Retina (tissue), 1 donor: ENCODE measurements at places on chromosomes 11 and 22.

DNA sequence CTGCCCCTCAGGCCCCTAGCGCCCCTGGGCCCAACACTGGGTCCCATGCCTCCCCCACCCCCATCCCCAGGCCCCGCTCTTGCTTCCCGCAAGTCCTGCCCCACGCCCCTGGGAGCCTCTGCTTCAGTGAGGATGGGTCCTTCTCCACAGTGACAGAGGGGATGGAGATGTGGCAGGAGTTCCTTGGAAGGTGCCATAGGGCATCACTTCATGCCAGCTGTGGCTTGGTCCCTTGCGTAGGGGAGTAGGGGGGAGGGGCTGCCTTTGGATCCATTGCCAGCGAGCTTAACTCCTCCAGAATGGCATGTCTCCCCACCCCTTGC lies 9.5 kb upstream of the TBC1D22A start:
- no peak for DNase-seq

- no peak for DNase-seq
Observed at GRCh38 chr22:49674479-49675050, 153.1 kb downstream of the BRD1 start.

GRCh38 chr11:9596926-9597464 lies 23.5 kb downstream of the WEE1 start:
- DNase-seq = no peak

GRCh38 chr11:74102321-74102720 lies 68.5 kb downstream of the C2CD3 start:
- no peak for DNase-seq

DNA sequence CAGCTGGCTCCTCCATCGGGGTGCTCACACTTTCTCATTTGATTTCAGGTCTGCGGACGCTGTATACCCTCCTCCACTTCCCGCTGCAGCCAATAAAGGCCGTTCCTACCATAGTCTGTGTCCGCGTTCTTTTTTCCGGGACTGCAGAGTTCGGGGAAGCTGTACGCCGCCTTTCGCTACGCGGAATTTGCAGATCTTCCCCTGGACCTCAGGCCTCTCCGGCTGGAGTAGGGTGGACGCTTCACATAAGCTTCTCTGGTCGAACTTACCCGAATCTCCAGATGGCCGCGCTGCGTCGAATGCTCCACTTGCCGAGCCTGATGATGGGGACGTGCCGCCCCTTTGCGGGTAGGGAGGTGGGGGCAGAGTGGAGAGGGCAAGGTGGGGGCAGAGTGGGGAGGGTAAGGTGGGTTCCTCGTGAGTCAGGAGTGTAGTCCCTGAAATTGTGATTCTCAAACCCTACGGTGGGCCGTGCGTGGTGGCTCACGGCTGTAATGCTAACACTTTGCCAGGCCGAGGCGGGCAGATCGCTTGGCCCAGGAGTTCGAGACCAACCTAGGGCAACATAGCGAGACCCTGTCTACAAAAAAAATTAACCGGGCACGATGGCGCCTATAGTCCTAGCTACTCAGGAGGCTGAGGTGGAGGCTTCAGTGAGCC lies 617 bp downstream of the CSKMT start:
- DNase-seq = no peak

- DNase-seq = no peak
Observed at GRCh38 chr11:131771471-131771870, 401.1 kb downstream of the NTM start.

DNA sequence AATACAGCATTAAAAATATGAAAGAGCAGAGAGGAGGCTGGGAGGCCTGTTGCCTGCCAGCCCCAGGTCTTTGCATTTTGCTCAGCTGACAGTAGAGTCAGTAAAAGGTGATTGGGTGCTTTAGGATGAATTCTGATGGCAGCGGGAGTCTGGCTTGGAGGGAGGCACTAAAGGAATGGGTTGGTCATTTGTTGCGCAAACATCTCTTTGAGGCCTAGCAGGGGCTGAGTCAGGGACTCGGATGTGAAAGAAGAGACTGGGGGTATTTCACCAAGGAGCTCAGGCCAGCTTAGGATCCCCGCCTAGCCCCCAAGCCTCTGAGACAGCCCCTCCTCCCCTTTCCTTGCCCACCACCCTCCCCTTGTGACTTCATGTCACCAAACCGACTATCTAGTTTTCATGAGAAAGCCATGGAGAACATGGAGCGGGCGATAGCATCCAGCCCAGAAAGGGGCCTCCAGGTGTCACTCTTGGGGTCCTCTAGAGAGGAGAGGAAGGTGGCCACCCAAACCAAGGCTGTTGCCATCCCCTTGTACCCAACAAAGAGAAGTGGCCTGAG lies 9.7 kb downstream of the DGKZ start:
- DNase-seq = no peak

DNA sequence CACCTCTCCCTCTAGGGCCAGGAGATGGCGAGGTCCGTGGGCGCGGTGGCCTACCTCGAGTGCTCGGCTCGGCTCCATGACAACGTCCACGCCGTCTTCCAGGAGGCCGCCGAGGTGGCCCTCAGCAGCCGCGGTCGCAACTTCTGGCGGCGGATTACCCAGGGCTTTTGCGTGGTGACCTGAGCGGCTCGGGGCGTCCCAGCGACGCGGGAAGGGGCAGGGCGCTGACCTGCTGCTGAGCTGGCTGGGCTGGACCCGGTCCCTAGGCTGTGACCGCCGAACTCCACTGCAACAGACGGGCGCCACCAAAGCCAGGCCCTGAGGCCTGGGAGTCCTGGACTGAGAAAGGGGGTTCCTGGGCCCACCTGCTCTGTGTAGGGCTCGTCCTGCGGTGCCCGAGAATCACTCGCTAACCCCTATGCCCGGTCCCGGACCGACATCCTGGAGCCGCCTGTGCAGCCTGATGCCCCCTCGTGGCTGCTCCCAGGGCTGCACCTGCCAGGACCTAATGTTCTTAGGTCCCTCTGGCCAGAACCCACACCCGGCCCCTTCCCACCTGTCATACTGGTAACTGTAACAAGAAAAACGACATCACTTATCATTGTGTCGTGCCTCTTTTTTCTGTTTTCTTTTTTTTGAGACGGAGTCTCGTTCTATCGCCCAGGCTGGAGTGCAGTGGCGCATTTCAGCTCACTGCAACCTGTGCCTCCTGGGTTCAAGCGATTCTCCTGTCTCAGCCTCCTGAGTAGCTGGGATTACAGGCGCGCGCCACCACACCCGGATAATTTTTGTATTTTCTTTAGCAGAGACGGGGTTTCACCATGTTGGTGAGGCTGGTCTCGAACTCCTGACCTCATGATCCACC lies 15.0 kb downstream of the RHOD start:
- peak; percentile 91 for DNase-seq

DNA sequence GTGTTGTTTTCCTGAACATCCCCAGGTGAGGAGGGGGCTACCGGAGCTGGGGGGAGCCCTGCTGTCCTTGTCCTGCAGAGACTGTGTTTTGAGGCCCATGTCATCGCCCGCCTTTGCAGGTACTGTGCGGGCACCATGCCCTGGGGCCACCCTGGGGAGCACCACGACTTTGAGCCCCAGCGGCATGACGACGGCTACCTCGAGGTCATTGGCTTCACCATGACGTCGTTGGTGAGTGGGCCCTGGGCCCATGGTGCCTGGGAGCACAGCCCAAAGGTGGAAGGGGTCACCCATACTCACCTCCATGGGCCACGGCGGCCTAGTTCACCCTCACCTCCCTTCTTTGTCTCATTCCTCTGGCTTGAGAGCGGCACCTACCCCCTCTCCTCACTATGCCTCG lies 6.7 kb upstream of the MDK start:
- DNase-seq = no peak

GRCh38 chr22:30783021-30783420 lies 88.3 kb downstream of the OSBP2 start:
- no peak for DNase-seq

DNA sequence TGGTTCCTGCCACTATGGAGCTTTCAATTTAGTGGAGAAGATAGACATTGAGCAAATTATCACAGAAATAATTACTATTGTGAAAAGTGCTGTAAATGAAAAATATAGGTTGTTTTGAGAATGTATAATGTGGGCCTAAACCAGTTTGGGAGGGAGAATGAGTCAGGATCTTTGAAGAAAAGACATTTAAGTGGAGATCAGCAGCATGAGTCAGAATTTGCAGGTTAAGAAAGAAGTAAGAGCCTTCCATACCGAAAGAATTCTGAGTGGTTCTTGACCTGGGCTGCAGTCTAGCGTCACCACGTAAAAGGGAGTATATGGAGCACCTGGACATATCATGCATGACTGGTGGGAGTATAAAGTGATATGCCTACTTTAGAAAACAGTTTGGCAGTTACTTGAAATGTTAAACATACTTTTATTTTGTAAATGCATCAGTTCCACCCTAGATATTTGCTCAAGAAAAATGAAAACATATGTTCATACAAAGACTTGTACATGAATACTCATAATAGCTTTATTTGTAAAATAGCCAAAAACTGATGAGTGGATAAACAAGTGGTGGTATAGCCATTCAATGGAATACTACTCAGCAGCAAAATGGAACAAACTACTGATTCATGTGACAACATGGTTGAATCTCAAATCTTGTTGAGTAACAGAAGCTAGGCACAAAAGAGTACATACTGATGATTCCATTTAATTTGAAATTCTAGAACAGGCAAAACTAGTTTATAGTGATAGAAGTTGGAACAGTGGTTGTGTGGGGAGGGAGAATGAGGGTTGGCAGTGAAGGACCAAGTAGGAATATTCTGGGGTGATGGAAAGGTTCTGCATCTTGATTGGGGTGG lies 99.2 kb downstream of the STIM1 start:
- DNase-seq = no peak

DNA sequence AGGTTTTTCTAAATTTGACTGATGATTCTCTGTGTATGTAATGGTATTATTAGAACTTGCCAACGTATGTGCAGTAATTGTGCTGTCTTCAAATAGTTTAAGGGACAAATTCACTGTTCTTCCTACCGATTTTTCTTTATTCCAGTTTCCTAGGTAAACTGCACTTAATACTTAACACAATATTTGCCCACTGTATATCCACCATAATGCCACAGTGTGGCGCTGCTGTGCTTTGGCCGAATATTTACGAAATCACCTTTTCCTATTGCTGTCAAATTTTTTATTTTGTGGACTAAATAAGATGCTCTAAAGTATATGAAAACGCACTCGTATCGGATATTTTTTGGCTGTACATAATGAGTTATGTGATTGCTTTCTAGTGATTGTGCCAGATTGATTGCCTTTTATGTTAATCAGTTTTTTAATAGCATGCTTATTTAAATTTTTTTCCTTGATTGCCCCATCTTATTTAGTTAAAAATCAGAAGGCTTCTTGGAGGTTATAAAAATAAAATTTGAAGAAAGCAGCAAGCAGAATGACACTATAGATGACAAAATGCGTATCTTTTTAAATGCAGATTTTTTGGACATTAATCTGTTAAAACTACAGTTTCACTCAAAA lies 10.5 kb downstream of the AASDHPPT start:
- DNase-seq = peak; percentile 28

- no peak for DNase-seq
Observed at GRCh38 chr22:38257650-38258250, 15.1 kb downstream of the TMEM184B start.

- no peak for DNase-seq
Observed at GRCh38 chr11:64388894-64389293, 29.9 kb downstream of the RPS6KA4 start.

DNA sequence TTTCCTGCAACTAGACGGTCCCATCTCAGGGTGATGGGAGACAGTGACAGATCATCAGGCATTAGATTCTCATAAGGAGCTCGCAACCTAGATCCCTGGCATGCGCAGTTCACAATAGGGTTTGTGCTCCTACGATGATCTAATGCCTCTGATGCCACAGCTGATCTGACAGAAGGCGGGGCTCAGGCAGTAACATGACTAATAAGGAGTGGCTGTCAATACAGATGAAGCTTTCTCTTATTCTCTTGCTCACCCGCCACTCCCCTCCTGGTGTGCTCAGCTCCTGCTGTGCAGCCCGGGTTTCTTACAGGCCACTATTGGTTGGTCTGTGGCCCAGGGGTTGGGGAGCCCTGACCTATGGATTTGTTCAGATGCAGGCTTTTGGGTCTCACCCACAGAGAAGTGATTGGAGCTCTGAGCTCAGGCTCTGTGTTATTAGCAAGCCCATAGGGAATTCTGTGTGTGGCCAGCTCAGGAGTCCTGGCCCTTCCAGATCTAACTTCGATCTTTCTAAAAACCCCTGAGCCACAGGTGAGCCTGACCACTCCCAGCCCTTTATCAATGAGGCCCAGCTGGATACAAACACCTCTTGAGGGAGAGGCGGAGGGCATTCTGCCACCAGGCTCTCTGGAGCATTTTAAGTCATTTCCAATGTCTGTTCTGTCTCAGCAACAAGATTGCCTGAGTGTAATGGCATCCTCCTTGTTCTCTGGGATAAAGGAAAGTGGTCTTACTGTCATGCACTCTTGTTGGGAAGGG lies 351.8 kb downstream of the BUD13 start:
- DNase-seq = no peak

- peak; percentile 88 for DNase-seq
Observed at GRCh38 chr11:76807206-76807875, 24.2 kb downstream of the TSKU start.

GRCh38 chr22:35444685-35445399 lies 44.9 kb downstream of the MCM5 start:
- DNase-seq = no peak

DNA sequence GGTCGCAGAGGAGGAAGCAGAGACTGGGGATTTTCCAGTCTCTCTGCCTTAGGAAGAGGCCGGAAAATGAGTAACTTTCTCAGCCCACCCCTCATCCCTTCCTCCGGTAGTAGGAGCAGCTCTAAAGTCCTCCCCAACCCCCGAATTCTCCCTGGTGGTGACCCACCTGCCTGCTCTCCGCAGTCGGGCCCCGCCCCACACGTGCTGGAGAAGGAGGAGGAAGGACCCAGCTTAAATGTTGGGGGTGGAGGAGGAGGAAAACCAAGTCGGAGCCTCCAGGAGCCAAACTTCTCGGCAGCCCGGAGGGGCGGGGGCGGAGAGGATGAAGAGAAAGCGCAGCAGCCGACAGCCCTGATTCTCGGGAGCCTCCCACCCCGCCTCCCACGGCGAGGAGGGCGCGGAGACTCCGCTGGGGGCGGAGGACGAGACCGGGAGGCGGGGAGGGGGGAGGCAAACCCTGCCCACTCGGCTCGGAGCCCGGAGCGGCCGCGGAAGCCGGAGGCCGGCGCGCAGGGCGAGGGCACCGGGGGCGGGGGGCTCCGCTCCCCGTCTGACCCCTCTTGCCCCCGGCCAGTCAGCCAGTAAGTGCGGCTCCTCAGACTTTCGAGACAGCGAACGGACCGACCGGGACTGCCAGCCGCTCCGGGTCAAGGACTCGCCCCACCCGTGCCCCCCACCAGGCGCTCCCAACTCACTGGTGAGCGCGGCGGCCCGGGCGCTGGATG lies at the start of gene TPBGL:
Gene TPBGL, plus strand, starts transcription at position 464 of the 725 bp plus-strand sequence. CDS start 276 bp downstream, outside the sequence.
- DNase-seq = peak; percentile 36

- DNase-seq = no peak
Observed at GRCh38 chr11:71568704-71569349, 3.5 kb downstream of the KRTAP5-10 start.

DNA sequence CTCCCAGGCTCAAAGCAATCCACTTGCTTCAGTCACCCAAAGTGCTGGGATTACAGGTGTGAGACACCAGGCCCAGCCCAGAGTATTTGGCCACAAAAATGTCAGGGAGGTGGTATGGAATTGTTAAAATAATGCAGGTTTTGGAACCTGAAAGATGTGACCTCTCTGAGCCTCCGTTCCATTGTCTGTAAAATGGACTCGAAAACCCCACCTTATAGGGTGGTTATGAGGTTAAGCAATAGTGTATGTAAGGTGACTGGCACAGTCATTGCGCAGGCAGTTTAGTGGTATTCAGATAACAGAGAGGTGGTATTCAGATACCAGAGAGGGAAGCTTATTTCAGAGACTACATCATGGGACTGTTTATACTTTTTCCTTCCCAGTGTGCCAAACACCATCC lies 52.5 kb upstream of the PRSS23 start:
- DNase-seq = no peak

GRCh38 chr11:27319072-27319471 lies 43.9 kb downstream of the CCDC34 start:
- no peak for DNase-seq

GRCh38 chr11:97107604-97108003 lies 717.8 kb downstream of the JRKL start:
- no peak for DNase-seq
